ENCODE measurements at places on chromosomes 6 and 20.

DNA sequence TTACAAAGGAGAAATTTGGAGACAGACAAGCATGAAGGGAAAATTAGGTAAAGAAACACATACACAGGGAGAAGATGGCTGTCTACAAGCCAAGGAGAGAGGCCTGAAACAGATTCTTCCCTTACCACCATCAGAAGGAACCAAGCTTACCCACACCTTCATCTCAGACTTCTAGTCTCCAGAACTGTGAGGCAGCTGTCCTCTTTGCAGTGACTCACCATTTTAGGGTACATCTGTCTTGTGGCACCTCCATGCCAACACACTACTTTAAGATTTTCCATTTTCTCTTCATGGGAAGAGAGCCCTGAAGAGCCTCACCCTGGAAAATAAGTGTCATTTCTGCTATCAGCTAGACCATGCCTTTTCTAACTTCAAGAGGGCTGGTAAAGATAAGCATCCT lies 369.3 kb downstream of the FRK start:
- DNase-seq, result no peak

DNA sequence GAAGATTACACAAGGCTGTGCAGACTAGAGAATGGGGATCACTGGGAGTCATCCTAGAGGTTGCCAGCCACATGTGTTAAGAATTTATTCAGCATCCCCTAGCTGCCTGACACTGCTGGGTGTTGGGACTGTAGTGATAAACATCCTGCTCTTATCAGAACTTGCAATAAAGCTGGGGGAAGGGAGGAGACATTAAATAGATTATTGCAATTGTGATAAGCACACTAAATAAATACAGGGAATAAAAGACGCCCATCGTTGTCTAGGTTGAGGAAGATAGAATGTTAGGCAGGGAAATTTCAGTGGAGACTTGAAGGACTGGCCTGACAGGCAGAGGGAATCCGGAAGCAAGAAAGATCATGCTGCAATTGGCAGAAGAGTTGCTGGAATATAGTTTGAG lies 33.2 kb upstream of the TRAM2 start:
- no peak for DNase-seq

DNA sequence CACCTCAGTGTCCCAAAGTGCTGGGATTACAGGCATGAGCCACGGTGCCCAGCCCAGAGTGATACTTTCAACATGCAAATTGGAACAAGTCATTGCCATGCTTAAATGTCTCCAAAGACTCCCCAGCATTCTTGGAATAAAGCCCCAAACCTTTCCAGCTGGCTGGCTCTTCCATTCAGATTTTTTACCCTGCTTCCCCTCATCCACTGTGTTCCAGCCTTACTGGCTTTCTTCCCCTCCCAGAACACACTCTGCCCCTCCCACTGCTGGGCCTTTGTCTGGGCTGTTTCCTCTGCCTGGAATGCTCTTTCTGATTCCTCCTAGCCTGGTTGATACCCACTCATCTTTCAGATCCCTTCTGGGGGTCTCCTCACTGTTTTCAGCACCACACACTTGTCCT lies 40.1 kb upstream of the NNAT start:
- no peak for DNase-seq

DNA sequence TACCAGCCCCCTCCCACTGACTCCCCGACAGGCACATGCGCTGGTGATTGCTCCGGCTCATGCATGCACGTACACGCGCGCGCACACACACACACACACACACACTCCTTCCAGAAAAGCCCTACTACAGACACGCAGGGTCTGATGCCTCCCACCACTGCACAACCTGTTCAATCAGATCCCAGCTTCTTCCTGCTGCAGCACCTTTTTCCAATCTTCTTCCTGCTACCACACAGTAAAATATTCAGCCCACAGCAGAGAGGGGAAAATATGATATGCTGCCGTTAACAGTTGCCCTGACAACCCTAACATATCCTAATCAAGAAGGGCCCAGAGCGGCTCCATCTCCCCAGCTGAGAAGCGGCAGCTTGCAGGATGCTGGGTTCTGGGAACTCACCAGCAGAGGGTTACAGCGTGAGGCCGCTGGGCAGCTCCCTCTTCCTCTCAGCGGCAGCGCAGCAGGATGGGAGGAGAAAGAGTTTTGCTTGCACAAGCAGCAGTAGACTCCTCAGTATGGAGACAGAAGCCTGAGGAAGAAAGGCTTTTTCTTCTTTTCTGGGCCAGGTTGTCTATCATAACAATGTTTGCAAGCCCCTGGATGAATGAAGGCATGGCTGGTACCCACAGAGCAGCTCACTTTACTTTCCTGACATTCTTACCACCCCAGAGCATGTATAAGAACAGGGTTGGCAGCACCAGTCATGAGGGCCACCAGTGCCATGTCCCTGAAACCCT lies 23.9 kb downstream of the MAP7 start:
- DNase-seq, result no peak

- peak; percentile 55 for DNase-seq
Observed at GRCh38 chr20:38073307-38074071, 39.9 kb downstream of the RPRD1B start.

GRCh38 chr6:40563111-40563510 lies 24.1 kb downstream of the LRFN2 start:
- DNase-seq, result no peak

DNA sequence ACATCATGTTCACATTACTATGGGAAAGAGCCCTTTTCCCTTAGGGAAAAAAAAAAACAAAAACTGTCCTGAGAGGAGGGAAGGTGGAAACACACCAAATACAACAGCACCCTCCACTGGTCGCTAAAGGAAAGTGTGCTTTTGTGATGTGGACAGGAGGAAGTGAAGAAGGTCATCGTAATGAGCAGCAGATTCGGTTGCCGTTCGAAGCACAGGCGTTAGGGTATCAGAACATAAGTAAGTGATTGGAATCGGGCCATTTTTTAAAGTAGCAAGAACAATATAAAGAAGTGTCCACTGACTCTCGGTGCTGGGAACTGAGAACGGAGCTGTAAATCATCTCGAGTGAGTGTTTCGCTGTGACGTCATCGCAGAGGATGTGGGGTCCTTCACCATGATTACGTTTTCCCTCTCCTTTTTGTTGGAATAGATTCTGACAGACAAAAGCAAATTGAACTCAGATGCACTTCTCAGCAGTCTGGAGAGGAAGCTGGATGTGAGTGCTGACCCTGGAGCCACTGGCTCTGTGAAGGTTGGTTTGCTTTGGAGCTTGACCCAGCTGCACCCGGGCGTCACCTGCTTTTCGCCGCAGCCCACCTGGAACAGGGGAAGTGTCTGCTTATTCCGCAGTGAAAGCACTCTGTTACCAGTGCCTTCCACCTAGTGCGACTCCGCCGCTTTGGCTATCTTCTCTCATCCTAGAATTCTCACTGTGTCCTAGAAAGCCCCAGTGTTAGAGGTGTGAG lies 203.6 kb upstream of the GMDS start:
- peak; percentile 82 for DNase-seq

GRCh38 chr6:91611190-91611589 lies 1024.3 kb upstream of the MAP3K7 start:
- DNase-seq, result no peak

DNA sequence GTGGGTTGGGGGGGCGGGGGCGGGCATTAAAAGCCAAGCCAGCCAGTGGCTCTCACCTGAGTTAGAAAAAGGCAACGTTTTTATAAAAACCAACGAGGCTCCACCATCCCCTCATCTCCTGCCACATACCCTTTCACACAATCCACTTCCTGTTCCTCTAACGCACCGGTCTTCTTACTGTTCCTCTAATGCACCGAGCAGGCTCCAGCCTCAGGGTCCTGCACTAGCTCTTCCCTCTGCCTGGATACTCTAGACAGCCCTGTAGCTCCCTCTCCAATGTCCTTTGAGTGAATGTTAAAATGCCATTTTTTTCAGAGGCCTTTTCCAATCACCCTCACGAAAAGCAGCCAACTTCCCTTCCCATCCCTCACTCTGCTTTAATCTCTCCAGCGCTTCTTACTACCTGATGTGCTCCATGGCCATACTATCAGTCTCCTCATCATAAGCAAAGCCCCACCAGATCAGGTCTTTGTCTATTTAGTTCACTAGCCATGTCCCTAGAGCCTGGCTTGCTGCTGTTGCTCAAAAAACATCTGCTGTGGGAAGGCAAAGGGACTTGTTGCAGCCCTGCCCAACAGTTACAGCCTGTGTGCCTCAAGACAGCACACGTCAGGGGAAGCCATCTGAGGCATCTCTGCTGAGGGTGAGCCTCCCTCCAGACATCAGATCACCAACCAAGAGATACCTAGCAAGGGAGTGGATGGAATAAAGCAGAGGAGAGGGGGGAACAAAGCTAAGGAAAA lies 3.9 kb downstream of the FKBP1A start:
- no peak for DNase-seq

GRCh38 chr20:7248281-7249201 lies 481.1 kb downstream of the BMP2 start:
- no peak for DNase-seq

- no peak for DNase-seq
Observed at GRCh38 chr6:136750696-136751521, 41.4 kb downstream of the MAP3K5 start.

DNA sequence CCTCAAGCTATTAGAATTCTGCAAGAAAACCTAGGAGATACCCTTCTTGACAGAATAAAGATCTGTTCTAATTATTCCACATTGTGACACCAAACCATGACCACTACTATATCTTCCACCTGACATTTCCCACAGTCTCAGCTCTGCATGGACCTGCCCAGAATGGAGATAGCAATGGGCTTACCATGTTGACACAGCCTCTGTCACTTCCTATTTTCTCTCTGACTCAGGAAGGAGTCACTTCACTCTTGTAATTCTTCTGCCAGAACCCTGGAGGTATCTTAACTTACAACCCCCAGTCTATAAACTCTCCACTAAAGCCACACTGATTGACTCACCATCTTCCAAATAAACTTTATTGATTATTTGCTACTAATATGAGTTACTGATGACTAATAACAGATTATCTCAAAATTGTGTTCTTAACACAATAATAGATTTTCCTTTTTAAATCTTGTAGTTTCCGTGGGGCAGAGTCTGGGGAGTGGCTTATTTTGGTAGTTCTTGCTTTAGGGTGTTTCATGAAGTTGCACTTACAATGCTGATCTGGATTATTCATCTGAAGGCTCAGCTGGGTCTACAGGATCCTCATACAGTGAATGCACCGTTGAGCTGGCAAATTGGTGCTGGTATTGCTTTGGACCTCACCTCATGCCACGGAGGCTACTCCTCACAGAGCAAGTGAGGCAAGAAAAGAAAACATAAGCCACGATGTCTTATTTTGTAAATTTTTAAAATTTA lies 869.9 kb downstream of the KIF16B start:
- no peak for DNase-seq

DNA sequence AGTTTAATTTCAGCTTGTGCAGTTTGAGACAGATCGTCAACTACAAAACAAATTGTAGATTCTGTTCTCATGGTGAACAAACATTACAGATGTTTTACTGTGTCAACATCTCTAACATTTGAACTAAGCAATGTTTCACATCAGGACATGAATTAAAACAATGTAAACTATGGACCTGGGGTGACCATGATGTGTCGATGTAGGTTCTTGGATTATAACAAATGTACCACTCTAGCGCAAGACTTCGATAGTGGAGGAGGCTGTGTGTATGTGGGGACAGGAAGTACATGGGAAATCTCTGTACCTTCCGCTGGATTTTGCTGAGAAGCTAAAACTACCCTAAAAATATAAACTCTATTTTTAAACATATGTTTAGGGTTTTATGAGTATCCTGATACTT lies 17.1 kb downstream of the HIVEP2 start:
- no peak for DNase-seq

DNA sequence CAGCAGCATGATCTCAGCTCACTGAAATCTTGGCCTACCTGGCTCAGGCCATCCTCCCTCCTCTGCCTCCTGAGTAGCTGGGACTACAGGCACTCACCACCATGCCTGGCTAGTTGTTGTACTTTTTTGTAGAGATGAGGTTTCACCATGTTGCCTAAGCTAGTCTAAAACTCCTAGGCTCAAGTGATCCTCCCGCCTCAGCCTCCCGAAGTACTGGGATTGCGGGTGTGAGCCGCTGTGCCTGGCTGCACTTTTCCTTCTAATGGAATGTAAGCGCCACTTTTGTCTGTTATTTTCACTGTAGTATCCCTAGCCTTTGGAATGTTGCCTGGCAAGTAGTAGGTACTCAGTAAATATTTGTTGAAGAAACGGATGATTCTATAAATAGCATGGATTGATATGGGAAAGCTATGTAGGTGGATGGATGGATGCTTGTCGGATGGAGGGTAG lies 10.4 kb upstream of the TRIB3 start:
- DNase-seq, result no peak

GRCh38 chr6:42306439-42307140 lies 88.9 kb upstream of the MRPS10 start:
- no peak for DNase-seq

DNA sequence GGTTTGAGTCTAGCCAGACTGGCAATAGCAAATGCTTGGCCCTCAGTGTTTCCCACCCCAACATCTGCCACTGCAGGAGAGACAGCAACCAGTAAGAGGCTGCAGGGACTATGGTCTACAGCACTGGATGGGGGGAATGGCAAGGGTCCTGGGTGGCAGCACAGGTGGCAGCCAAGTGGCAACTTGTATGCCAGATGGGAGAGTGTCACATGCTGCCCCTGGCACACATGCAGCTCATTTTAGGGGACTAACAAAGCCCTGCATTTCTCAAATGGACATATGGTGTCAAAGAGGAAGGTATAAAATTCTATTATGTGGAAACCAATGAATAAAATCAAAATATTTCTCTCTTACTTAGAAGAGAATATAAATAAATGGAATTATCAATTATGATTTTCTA lies 298.7 kb upstream of the MARCKS start:
- no peak for DNase-seq

- DNase-seq, result no peak
Observed at GRCh38 chr20:14378326-14378725, 40.9 kb upstream of the FLRT3 start.

GRCh38 chr20:23225407-23226060 lies 125.1 kb upstream of the NXT1 start:
- DNase-seq, result no peak

GRCh38 chr6:111872401-111873177 lies 663 bp downstream of the FYN start:
- DNase-seq, result no peak

DNA sequence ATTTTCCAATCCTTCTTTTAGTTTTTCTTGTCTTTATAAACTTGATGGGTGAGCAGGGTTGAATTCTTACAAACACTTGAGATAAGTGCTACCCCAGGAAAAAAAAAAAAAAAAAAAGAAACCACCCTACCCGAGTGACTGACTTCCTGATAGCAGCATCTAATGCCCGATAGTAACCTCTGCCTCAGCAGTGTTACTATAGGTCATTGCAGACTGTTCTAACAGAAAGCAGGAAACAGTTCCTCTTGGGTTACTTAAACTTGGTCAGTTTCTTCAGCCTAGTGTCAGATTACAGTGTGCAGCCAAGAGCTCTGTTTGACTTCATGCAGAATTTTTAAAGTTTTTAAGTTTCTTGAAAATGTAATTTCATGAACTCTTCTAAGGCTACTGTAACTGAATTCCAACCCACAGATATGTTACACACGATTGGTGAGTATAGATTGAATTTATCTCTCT lies 2.1 kb downstream of the MYLIP start:
- DNase-seq, result peak; percentile 18

DNA sequence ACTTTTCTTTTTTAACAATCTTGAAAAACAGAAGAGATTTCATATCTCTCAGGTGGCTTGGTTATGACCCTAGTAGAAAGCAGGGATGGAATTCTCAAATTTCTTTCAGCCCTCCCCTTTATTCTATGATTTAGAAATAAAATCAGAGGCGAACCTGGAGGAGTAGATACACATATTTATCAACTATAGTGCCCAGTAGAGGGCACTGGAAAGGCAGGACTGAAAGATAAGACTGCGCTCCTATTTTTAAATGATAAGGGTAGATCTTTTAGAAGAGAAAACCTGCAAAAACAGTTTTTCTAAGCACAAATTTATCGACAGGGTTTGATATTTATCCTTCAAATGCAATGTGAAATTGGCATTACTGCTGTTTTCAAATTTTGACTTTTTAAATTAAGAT lies 1296.6 kb downstream of the EPHA7 start:
- no peak for DNase-seq

All from iPS DF 6.9 (cell line).